Omental fat pad (tissue), 4 donors: ENCODE measurements at places on chromosomes 4 and X. TPM values are rescaled to one million over a fixed set of nuclear protein-coding genes. Genes with fewer than 3 reads are reported as not detected.

Gene NPY2R
- total RNA-seq, result not detected

Gene HMX1
- total RNA-seq, result not detected

Gene MMRN1
- total RNA-seq, result 62.9 TPM

Gene TBC1D1
- total RNA-seq, result 56.4 TPM

Gene WAS
- total RNA-seq, result 26.0 TPM
